ENCODE measurements at places on chromosomes 6 and 20. TPM values are rescaled to one million over a fixed set of nuclear protein-coding genes. Genes with fewer than 3 reads are reported as not detected.

DNA sequence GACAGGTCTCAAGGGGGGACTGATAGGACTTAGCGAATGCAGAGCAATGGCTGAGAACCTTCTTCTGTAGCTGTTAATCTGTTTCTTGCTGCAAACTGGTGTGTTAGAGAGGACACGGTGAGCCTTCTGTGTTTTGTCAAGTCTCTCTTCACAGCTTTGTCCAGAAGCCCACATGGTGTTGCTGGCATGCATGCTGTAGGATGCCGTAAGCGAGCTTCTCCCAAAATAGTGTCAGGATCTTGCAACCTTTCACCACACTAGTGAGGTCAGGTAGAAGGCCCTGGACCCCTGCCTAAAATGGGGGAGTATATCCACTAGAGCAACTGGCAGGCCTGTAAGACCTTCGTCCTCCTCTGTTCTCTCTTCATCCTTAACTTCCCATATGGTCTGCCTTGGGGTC lies 51.9 kb upstream of the GLP1R start:
- DNase-seq: no peak

- no peak for DNase-seq
Measured at GRCh38 chr20:63518946-63519667, 1.5 kb upstream of the PPDPF start.

DNA sequence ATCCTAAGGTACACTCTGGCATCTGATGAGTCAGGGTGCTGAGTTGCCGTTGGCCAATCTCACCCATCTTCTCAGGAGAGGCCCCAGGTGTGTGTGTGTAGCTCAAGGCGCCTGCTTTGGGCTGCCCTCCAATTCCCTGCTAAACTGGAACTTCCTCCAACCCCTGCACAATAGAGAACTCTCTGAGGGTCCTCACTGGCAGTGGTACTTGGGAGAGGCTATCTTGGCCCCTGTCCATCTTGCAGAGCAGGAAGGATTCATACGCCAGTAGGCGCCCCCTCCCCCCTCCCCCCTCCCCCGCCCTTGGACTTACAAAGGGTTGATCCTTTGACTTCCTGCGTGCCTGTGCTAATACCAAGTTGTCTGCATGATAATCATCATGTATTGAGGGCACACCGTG lies 173.6 kb downstream of the SASH1 start:
- peak; percentile 28 for DNase-seq

PIM1 gene
- total RNA-seq: 64.0 TPM

COL9A1 gene
- 14.1 TPM for total RNA-seq

DNA sequence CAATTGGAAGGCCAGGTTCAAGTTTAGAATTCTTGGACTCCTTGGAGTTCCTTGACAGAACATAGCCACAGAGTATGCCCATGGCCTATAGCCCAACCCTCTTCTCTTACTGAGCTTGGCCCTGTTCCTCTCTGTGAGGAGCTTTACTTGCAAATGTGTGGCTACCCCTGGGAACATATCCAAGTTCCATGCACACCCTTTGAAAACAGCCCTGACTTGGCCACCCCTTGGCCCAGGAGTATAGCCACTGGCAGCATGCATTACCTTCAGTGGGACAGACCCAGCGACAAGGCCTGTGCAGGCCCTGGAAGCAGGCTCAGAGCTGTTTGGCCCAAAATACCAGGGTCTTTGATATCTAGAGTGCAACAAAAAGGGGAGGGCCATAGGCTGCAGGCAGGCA lies 19.5 kb upstream of the MAS1 start:
- DNase-seq: no peak

MCM9 gene
- total RNA-seq: 16.6 TPM

TRIM40 gene
- total RNA-seq: not detected

- DNase-seq: no peak
Measured at GRCh38 chr20:22629927-22630326, 45.6 kb upstream of the FOXA2 start.

TFAP2C gene
- 9.4 TPM for total RNA-seq

DNA sequence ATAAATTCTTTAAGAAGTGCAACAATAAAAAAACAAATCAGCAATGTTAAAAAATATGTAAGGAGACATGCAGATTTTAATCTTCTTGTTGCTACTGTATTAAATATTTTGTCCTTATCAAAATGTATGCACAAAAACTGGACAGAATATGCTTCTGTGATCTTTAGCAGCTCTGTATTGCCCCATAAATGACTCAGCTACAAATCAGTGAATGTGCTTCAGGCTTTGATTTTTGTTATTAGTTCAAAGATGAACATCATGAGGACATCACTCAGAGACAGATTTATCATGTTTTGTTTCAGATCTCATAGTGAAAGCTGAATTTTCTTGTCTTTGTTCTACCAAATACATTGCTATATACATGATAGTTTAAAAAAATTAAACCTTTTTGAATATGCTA lies 312.4 kb downstream of the GRIK2 start:
- no peak for DNase-seq

DNA sequence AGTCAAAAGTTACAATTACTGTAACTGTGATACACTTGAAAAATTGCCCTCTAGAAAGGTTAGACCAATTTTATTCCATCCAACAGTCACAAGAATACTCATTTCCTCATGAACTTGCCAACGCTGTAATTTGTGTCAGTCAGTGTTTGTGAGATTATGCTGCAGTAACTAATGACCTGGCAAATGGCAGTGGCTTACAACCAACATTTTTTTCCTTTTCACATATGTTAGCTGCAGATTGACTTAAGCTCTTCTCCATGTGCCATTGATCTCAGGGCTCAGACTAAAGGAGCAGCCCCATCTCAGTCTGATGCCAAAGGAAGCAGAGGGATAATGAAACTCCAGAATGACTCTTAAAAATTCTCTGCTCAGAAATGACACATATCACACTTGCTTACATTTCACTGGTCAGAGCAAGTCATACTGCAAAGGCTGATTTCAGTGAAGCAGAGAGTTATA lies 92.3 kb upstream of the ELOVL5 start:
- no peak for DNase-seq

DNA sequence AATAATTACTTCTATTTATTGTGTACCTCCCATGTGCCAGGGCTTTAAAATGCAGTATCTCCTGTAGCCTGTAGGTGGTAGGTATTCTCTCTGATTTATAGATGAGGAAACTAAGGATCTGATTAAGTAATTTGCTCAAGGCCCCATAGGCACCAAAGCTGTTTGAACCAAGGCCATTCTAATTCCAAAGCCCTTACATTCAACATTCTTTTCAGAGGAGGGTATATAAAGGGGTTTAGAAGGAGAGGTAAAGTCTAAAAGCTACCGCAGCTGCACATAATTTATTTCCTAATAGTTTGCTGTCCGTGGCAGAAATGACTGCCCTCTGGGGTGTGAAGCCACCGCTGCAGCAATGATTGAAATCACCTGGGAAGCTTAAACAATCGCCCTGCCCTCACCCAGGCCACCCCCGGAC lies 95.0 kb upstream of the FAM8A1 start:
- DNase-seq: peak; percentile 72

- DNase-seq: no peak
Measured at GRCh38 chr6:149320796-149321195, 3.3 kb downstream of the TAB2 start.

DNA sequence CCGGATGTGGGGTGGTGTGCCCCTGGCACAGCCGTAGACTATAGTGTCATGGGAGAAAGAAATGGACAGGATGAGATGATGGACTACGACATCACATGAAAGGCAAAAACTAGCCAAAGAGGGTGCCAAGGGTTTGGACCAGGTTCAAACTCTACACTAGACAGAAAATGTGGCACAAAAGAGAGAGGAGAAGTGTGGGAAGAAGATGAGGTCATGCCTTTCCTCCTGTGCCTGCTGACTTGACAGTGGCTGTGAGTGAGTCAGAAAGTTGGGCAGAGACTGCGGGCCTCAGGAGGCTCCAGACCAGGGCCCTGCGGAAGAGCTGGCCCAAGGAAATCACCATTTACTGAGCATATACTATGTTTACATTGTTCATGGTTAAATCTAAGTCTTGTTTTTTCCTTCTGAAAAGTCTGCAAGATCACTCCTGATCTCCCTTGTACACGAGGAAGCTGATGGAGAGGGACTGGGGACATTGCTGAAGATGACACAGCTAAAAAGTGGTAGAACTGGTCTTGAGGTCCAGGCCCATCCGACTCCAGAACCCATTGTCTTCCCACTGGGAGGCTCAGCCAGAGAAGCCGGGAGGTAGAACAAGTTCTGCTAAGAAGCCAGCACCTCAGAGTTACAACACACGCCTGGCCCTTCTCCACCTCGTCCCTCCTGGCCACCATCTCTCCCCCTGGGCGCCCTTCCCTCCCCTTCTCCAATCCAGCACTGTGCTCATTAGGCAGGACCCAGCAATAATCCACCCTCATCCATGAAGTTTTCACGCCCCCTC lies 35.6 kb downstream of the CNKSR3 start:
- no peak for DNase-seq

EYA4 gene
- 0.21 TPM for total RNA-seq

DNA sequence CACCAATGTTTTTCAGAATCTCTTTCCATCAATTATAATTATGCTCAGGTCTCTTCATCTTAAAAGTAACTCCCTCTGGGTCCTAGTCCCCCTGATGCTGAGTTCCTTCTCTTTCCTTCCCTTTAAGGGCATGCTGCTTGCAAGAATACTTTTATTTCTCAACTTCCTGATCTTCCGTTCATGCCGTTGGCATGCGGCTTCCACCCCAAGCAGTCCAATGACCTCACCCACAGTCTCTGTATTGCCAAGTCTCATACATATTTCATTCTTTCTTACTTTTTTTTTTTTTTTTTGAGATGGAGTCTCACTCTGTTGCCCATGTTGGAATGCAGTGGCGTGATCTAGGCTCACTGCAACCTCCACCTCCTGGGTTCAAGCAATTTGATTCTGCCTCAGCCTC lies 83.5 kb downstream of the NDUFAF5 start:
- DNase-seq: no peak

DNA sequence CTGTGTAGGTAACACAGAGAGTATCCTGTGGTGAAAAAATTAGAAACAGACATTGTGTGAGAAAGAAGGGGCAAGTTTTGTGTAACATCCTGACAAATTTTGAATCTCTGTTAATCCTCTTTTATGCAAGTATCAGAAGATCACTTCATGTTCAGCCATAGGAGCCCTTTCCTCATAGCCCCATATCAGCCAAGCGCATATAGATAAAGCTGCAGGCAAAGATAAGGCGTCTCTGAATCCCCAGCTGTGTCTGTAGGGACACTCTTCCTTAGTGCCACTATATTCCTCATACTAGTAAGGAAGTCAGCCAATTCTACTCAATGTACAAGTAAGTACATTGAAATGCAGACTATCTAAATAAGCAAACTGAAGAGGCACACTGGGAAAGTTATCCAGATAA lies 22.3 kb downstream of the HTR1E start:
- no peak for DNase-seq

DNA sequence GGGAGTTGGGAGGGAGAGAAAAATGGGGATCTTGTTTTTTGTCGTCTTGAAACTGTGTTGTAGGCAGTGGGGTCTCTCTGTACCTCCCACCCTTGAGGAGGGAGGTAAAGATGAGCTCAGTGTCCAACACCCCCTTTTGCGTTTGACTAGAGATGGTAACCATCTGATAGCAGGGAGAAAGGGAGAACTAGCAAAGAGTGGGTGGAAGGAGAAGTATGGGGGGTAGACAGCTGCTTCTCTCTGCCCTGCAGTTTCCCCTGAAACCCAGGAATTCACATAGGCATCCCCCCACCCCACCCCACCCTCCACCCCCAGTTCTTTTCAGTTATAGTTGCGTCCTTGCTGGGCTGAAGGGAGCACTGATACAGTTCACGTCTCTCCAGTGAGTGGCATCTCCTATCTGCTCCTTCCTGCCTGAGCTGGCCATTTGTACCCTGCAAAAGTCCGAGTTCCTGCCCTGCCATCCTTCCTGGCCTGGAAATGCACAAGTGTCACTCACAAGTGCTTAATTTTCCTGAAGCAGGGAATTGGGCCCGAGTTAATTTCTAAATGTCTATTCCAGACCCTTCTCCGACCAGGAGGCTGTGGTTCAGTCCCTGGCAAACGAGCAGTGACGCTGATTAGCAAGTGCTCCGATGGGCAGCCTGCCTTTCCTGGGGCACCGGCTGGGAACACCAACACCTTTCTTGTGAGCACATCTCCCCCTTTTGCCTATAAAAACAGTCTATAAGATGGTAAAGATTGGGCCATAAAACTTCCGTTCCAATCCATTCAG lies 1.5 kb downstream of the SIRPA start:
- DNase-seq: no peak

- no peak for DNase-seq
Measured at GRCh38 chr6:136795996-136796395, 3.7 kb upstream of the MAP3K5 start.

CTCFL gene
- 2.1 TPM for total RNA-seq

BMP7 gene
- 16.6 TPM for total RNA-seq

HINT3 gene
- 8.0 TPM for total RNA-seq

GRCh38 chr6:129643176-129643575 lies 66.8 kb downstream of the ARHGAP18 start:
- no peak for DNase-seq

All from GM23338 (cell line).